MV-4-11 (cell line): ENCODE measurements at places on chromosomes 2 and 18.
A peak's percentile ranks its signal among the peaks of the same experiment; 100 is the strongest.

- no peak for DNase-seq
These were observed 151.3 kb upstream of the SERPINE2 start for GRCh38 chr2:224190234-224190935.

DNA sequence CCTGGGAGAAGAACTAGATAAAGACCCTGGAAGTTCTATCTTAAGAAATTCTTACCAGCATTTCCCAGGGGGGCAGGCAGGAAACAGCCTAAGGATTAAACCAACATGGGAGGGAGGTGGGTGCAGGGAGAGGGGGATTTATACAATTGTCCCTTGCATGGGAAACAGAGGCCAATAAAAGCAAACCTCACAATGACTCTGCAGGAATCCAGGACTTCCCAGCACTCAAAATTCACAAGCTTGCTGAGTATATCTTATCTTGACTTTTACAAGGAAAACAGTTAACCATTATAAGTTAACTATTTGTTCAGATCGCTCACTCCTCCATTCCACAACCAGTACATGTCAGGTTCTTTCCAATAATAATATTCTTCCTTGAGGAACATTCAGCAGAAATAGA is 241.3 kb downstream of the MREG start:
- DNase-seq = no peak

DNA sequence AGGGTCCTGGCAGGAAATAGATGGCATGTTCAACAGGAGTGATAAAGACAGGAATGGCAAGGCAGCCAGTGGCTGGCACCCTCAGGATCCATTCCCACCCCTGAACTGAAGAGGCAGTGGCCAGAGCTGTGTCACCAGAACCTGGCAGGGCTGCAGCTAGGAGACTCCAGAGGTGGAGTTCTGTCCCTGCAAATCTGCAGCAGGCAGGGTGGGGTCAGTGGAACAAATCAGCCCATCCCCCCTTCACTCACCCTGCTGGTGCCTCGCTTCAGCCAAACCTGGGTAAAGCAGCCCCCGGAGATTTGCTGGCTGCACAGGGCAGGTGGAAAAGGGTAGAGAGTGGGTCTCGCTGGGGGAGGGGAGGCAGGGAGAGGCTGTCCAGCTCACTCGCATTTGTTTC is 12.7 kb downstream of the INPP5D start:
- no peak for DNase-seq

DNA sequence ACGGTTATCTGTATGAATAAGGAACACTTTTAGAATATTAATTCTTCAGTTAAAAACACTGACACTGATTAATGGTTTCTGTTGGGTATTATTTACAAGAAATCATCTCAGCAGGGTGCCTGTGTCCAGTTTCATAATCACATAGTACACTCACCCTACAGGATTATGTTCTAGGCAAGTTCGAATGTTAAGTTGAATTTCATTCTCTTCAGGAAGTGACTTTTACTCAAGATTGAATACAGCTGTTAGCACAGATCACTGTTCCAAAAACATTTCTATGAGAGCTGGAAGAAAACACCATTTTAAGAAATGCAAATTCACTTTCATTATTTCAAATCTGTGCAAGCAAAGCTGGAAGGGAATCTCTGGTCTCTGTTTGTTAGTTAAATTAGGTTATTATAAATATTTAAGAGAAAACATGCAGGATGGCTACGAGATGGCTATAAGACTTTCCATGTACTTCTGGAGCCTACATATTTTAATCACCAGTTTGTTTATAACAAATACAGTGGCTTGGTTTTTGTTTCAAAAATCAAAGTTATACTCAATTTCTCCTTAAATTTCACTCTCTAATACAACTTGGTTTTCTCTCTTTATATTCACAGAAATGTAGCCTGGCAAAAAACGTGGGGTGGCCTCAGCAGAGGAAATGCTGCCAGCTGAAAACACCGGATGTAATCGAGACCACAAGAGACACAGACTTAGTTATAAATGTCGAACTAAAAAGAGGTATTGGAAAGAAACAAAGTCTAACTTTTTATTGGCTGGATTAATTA is 65.8 kb downstream of the RBMS1 start:
- DNase-seq = peak; percentile 75

GRCh38 chr2:57160976-57161375 is 885.6 kb upstream of the VRK2 start:
- DNase-seq = no peak

GRCh38 chr2:171404261-171404660 is 29.5 kb downstream of the METTL8 start:
- no peak for DNase-seq
